ENCODE measurements at places on chromosomes 3 and 15.
A peak's percentile ranks its signal among the peaks of the same experiment; 100 is the strongest.

DNA sequence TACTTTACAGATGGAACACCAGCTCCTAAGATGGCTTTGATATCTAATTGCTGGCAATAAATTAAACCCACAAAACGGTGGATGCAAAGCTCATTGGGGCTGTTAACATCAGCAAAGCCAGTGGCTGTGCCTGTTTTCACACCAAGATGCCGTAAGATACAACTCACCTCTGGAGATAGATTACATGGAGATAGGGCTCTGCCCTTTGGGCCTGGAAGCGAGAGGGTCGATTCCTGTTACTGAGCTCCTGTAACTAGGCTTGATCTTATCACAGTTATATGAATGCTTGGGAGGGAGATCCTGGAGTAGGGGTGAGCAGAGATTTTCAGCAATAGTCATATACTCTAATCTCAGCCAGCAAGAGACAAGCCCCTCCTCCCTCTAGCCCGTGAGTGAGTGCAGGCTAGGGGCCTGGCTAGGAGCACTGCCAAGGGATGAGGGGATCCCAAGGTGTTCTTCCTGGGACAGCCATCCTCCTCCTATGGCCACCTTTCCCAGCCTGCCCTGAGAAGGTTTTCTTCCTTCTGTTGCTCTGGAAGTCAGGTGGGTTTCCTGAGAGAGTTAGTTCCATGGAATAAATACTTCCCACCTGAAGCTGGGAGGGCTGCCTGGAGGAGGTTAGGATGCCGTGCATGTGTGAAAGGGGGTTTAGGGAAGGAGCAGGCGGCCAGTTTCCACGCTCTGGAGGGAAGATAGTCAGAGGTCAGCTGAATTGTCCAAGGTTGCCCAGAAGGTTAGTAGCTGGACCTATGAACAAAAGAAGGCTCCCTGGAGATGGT, 18.1 kb upstream of the DOCK3 start:
- DNase-seq, result no peak

DNA sequence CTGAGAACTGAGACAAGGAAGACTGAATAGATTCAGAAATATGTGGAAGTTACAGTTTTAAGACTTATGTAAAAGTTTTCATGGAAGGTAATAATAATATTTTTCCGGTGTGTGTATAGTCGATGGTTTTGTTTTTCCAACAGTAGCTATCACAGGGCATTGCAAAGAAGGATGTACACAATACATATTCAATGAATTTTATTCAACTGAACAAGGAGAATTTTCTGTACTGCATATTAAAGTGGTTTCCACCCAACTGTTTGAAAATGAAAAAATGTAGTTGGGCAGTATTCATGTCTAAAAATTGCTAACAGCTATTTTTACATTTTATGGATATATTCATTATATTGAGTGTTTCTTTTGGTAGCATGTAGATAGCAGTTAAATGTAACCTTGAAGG, 350.3 kb upstream of the ATP10A start:
- DNase-seq, result no peak

- DNase-seq, result no peak
Observed at GRCh38 chr3:167918686-167919085, 177.0 kb downstream of the GOLIM4 start.

DNA sequence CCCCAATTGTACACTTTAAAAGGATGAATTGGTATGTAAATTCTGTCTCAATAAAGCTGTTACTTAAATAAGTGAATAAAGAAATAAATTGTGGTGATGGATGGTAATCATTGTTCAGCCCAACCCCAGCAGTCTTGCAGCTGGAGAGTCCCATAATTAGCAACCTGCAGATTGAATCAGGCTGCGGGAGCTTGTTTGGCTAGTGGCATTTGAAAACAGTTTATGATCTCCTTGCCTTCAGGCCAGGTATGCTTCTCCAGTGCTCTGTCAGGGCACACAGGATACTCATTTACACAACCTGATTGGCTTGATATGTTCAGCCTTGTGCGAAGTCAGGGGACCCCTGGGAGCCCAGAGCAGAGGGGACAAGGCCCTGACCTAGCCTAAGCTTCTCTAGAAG, 16.5 kb upstream of the TSEN2 start:
- no peak for DNase-seq

- no peak for DNase-seq
Observed at GRCh38 chr15:87416591-87417257, 839.8 kb downstream of the NTRK3 start.

DNA sequence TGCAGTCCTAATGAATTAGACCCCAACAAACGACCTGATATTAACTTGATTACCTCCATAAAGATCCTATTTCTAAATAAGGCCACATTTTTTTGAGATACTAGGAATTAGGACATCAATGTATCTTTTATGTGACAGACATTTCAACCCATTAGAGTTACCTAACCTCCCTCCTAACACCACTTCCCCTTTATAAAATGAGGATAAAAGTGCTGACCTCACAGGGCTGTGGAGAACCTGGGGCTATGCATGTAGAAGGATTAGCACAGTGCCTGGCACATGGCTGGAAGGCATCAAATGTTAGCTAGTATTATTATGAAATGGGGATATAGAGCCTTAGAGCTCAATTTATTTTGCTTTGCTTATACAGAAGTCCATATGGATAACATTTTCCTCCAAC, 53.5 kb upstream of the LRRN1 start:
- no peak for DNase-seq

GRCh38 chr15:69897471-69898237, 200.1 kb downstream of the TLE3 start:
- no peak for DNase-seq

DNA sequence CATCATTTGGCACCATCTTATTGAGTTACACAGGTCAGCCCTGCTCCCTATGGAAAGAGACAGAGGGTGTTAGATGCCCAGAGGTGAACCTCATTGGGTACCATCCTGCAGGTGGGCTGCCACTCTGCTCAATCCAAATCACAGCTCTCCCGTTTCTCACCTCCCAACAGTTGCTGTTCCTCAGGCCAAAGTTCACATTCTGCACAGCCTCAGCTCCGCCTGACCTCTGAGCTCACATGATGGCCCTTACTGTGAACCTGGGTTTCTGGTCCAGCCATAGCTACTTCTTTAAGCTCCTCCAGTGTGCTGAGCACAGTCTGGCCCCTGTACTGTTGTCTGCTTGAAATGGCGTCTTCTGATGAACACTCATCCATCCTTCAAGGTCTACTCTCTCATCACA, 47.8 kb downstream of the BTD start:
- DNase-seq, result no peak

DNA sequence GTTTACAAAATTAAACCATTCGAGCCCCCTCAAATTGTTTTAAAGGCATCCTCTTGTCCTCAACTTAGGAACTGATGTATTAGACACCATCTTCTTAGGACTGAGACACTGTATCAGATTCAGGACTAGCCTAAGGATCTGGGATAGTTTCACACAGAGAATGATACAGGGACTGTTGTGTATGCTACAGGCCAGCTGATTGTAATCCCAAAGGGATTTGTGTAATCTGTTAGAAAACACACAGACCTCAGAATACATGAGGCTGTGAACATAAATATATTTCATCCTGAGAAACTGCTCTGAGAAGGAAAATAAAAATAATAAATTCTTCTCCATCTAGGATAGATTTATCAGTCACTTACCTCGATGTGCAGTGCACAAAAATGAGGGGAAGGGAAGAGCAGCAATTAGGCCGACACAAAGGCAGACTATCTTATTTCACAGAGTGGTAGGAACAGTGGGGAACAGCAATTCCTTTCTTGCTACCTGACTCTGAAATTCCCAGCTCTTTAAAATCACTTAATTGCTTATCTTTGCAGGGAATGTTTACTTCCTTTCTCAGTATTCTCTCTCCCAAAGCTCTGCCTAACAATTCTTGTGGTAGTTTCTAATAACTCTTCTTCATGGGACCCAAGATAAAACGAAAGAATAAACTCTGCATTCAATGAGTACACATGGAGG, 322.5 kb downstream of the MAGI1 start:
- no peak for DNase-seq

GRCh38 chr15:90808517-90809235, 59.7 kb upstream of the FURIN start:
- DNase-seq, result no peak

DNA sequence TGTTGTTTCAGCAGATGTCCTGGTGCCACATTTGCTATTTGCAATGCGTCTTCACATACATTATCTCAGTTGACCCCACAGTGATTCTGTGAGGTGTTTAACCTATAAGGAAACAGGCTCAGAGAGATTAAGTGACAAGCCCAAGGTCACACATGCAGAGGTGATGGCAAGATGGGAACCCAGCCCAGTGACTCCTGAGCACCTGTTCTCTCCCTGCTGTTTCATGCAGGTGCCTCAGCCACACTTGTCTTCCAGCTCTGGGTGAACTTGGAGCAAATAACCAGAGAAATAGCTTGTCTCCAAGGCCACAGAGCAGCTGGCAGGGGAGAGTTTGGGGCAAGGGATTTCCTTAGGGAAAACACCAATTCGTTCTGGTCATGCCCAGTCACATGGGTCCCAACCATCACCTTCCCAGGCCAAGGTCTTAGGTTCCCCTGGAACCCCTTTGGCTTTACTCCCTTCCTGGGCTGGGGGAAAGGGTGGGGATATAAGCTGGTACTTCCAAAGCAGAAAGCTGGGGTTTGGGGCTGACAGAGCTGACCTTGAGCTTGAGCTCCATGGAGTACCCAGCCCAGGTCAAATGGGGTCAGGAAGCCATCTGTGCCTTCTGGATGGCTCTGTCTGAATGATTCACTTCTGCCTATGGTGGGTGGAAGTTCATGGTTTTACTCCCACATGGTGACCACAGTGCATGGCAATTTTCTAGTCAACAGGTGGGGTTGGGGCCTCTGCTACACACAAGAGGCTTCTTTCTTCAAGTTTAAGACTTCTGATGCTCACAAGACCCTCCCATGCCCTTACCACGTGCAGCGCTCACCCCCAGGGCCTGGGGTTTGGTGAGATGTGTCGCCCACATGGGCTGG, 22.4 kb downstream of the LIPC start:
- DNase-seq, result peak; percentile 18

DNA sequence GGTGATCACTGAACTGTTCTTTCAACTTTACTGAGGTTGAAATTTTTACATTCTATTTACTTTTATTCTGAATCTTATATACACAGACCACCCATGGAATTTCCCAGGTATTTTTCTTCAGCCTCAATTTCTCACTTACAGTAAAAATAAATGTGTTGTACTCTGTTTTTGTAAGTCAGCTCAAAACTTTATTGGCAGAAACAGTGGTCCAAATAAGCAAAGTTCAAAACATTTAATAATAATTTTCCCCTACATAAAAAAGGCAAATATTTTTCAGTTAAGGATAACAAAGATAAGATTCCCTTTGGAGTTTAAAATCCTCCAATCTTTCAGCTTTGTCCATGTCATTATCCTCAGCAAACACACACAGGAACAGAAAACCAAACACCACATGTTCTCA, 738.0 kb downstream of the FHIT start:
- DNase-seq, result no peak

DNA sequence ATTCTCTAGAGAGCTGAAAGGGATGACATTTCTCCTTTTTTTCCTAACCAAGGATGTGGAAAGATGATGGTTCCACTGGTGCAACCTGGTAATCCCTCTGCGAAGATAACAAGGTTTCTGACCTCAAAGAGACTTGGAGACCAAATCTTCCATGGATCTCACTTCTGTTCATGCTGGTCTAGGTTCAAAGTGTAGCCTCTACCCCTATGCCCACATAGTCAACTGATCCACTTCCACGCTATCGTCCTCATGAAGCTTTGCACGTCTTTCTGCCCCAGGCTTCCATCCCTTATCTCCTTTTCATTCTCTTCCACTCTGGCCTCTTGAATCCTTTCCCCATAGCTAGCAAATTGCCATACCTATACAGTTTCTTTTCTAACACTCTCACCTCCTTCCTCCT, 8.8 kb upstream of the MED12L start:
- no peak for DNase-seq

DNA sequence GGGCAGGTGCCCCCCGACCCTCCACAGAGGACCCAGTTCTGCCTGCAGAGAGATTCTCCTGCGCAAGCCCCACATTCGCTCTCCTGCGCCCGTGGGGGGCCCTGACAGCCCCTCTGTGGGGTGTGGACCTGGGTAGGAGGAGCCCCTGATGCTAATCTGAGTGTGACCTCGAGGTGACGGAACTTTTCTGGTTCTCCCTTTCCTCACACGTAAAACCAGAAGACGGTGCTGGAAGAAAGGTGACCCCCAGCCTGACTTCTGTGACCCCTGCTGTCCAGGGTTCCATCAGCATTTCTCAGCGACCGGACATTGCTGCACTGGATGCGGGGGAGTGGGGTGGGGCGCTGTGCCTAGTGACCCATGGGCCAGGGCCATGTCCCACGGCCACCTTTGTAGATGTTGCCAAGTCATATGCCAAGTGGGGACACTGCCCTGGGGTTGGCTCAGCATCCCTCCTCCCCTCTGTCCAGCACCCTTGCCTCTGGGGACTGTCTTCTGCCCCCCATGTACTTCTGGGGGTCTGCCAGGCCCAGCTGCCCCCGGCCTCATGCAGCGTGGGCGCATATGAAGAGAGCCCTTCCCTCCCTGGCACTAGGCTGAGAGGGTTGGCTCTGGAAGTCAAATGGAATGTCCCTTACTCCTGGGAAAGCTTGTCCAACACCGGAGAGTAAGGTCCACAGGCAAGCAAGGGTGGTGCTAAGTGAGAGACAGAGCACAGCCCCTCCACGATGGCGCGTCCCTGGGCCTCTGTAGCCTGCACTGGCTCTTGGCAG, 129.1 kb upstream of the MEF2A start:
- DNase-seq, result no peak

DNA sequence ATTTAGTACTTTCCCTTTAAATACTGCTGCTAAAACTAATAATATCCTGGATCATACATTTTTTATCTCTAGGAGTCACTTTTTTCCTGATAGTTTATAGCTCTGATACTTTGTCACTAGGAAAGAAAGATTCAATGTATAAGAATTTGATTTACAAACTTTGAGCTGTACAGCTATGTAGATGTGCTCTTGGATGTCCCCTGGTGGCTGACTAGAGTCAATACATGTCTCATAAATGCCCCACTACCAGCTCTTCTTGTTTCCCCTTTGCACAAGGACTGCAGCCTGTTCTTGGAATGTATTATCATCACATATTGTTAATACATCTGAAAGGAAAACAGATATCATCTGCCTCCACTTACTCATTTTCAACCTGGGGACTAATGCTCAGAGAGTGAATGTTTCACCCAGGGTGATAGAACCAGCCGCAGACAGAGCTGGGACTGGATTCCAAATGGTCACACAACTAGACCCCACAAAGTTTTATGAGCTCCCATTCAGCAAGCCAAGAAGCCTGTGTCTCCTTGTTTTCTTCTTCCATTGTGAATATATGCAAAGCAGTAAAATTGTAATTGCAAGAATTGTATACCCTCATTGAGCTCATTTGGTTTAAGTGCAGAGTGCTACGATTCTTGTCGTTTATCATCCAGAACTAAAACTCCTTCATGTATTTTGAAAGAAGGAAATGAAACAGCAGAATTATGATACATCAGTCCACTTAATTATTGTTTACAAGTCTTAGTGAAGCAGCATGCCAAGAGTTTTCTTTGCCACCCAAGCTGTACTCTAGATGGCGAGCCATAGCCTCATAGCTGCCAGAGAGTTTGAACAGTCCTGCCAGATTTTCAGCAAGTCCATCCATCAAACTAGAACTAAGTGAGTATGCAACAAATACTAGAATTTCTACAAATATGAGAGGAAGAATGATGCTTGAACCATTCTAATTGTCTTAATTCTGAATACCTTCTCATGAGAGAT, 261.6 kb upstream of the LMCD1 start:
- peak; percentile 32 for DNase-seq

GRCh38 chr3:150129166-150129565, 158.5 kb upstream of the PFN2 start:
- DNase-seq, result no peak
